ENCODE measurements at places on chromosomes 5 and 9.

GRCh38 chr5:135040333-135041144 lies 6.5 kb upstream of the PITX1 start:
- DNase-seq = no peak

GRCh38 chr5:138793575-138793974 lies 40.4 kb downstream of the CTNNA1 start:
- no peak for DNase-seq

DNA sequence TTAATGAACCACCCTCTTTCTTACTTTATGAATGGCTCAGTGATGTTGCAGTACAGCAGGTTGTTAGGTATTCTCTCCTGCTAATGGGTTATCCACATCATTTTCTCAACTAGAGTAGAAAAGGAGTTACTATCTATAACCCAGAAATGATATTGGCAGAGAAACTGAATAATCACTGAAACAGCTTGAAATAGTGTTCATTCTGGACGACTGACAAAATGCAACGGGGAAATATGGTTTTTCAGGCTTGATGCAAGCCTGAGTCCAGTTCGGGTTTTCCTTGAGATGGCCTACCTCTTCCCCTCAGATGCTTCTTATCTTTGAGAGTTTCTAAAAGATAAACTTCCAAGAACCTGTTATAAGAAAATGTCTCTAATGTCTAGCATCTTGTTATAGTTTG lies 187.3 kb downstream of the RAB3C start:
- no peak for DNase-seq

GRCh38 chr9:91677331-91677730 lies 253.7 kb upstream of the NFIL3 start:
- no peak for DNase-seq

DNA sequence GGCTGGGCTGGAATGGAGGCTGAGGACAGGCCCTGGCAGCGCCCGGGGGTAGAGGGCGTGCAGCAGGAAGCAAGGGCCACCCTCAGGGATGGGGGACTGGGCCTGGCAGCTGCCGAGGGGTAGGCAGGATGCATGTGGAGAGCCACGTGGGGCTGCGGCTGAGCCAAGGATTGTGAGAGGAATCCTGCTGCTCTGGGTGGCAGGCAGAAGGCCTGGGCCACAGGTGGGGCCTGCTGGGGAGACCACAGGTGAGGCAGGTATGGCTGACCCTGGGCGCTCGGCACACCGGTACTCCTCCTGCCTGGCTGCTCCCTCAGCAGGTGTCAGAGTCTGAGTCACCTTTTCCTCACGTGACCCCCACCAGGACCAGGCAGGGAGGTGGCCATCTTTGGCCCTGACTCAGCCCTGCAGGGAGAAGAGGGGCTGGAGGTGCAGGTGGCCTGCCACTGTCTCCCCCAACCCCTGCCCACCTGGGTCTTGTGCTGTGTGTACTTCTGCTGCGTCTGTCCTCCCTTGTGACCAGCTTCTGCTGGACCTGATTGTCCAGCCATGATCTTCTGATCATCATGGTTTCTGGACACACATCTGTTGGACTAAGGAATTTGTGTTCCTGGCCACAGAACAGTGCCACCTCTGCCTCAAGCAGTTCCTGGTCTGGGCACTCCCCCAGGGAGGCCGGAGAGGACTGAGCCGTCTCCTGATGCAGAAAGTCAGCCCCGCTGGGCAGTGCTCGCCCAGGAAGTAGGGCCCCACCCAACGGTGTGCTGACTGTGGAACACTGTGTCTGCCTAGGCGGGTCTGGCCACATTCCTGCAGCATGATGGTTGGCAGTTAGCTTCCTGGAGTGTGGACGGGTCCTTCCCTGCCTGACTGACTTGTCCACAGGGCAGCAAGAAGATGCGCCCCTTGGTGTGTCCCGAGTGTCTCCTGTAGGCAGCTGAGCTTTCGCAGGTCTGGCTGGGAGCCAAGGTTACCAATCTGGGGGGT lies 6.4 kb downstream of the ARRDC1 start:
- no peak for DNase-seq

DNA sequence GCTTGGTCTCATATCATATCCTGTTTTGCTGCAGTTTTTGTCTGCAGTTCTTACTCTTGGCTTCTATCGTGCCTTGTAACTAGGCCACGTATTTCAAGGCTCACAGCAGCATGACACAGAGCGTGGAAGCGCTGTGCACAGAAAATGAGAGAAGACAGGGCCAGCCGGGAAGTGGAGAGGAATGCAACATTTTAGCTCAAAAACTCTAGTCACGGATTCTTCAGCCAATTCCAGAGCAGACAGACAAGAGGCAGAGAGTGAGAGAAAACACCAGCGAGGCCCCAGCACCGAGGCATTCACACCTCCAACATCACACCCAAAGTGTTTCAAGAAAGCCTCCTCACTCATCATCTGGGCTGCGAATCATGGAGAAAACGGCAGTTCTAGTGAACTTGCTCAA lies 160.8 kb downstream of the DNAH5 start:
- no peak for DNase-seq

DNA sequence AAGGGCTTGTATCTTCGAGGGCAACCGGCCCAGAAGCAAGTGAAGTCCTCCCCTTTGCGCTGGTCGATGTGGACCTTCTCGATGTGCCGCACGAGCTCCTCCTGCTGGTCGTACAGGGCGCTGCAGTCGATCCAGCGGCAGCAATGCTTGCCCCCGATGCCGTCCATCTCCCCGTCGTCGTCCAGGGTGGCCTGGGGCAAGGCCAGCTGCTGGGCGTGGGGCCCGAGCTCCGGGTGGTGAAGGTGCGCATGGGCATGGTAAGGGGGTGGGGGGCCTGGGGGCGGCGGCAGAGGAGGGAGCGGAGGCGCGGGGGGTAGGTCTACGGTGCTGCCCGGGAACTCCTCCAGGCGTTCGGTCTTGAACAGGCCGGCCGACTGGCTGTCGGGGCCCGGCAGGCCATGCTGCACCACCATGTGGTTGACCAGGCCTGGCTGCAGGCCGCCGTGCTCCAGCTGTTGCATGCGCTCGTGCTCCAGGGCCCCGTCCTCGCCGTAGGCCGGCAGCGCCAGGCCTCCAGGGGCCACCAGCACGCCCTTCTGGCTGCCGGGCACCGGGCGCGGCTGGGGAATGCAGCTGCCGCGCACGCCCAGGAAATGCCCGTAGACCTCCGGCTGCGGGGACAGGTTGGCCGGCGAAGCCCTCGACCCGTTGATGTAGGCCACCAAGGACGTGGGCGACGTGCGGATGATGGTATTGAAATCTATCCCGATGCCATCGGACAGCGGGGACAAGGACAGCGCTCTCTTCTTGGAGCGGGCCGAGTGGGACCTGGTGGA lies 181.8 kb downstream of the GLIS3 start:
- DNase-seq = no peak

DNA sequence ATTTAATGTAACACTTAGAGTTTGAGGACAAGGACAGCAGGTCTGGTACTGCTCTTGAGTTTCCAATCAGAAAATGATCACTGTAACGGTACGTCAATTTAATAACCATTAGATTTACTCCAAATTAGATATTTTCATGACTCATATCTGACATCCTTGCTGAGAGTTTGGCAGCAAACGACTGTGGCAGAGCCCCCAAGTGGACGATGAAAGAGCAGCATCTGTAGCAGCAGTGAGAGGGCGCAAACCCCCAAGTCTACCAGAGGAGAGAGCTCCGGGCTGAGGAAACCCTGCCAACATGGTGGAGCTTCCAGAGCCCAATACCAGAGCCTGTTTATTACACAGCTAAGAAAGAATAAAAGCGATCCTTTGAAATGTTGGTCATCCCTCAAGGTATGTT lies 73.2 kb upstream of the EPB41L4A start:
- peak; percentile 15 for DNase-seq

DNA sequence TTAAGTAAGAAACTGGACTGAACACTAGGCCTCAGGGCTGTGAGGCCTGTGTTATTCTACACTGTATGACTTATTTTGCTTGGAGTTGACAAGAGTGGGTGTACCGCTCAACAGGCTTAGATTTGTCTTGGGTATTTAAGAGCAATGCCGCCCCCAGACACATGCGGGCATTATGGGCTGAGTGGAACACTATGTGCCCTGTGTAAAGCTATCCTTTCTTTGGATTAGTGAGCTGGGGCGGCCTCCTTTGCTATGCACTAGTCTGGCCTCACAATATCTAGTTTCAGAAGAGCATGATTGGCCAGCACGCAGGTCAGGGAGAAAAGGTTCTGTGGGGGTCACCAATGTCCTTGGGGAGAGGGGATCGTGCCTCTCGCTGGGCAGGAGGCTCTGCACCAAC lies 206.3 kb upstream of the GDNF start:
- no peak for DNase-seq

DNA sequence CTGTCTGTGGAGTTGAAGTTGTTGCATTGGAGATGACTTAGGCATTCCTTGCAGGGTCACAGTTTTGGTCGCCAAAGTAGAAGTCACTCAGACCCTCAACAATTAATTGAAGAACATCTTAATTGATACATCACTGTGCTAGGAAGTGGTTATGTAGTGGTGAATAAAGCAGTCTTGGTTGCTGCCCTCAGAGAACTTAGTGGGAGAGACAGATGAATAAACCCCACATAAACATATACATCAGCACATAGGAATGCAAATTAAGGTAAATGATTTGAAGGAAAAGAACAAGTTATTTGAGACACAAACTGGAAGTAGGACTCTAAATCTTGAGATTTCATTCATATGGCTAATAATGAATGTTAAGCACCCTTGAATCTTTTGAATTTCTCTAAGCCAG lies 25.7 kb downstream of the FAM174A start:
- no peak for DNase-seq

DNA sequence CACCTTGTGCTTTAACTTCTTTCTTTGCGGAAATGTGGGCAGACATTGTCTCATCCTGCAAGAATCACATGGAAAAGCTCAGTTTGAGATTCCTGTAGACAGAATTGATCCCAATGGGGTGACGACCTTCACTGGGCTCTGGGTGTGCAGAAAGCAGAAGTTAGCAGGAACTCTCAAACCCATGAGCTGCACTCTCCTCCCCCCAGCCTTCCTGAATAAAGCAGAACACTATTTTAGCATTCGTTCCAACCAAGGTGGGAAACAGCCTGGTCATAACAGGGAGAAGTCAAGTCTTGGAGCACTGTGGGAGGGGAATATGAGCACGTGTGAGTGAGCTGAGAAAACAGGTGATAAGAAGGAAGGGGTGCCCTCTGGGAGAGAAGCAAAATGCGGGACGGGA lies 87.4 kb upstream of the FER start:
- DNase-seq = no peak
